ENCODE measurements at places on chromosomes 2 and 18.

DNA sequence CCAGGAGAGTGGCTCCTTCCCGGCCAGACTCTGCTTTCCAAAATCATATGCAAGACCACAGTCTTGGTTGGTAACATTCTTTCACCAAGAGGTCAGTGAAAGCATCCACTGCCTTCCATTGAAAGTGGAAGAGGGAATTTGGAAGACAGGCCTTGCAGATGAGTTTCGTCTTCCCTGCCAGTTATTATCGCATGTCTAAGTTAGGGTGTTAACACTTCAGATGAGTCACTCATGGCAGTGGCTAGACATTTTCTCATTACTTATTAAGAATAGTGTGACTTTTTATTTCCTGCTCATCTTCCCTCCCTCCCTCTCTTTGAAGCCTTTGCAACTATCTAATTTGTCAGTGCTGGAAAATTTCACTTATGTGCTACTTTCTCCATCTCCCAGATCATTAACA lies 102.9 kb upstream of the EPB41L3 start:
- no peak for DNase-seq

DNA sequence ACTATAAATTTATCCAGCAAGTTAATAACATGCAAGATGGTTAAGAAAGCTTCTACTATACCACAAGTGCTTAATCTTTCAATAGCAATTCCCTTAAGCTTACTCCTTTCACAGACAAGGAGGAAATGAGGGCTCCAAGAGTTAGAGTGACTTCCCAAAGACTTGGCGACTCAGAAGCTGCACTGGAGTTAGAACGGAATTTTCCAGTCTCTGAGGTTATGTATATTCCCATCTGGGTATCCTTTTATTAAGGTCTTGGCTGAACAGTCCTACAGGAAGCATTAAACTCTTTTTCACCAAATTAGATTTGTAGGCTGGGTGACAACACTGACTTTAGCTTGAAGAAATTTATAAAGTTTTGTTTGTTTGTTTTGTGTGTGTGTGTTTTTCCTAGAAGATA lies 256.9 kb upstream of the DPP10 start:
- DNase-seq = no peak

DNA sequence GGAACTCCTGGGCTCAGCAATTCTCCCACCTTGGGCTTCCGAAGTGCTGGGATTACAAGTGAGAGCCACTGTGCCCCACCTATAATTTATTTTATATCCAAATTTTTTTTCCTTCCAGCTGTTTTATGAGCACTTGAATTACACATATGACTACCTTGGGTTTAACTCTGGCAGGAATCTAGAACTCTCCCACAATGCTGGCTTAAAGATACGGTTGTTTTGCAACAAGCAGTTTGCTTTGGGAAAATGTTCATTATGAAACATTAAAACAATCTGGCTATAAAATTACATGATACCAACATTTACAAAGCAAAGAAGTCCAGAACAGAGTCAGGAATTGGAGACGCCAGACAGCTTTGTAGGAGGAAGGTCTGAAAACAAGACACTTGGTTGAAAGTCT lies 12.8 kb downstream of the CD302 start:
- DNase-seq = no peak

DNA sequence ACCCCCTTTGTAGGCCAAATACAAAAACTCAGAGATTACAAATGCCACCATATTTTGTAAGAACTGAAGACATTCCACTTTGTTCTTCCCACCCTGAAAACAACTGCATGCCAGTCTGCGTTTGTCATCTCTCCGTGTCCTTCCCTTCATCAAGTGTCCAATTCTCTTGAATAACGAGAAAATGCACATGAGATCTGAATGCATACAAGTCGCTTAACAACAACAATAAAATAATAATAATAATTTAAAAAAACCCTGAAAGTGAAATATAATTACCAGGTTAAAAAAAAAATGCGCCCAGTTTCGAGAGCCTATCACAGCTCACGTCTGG lies 2.0 kb upstream of the SETBP1 start:
- DNase-seq = no peak

GRCh38 chr2:131039908-131040660 lies 53.2 kb downstream of the FAM168B start:
- no peak for DNase-seq

- DNase-seq = no peak
These were observed 44.4 kb downstream of the ALPK2 start for GRCh38 chr18:58584200-58585127.

DNA sequence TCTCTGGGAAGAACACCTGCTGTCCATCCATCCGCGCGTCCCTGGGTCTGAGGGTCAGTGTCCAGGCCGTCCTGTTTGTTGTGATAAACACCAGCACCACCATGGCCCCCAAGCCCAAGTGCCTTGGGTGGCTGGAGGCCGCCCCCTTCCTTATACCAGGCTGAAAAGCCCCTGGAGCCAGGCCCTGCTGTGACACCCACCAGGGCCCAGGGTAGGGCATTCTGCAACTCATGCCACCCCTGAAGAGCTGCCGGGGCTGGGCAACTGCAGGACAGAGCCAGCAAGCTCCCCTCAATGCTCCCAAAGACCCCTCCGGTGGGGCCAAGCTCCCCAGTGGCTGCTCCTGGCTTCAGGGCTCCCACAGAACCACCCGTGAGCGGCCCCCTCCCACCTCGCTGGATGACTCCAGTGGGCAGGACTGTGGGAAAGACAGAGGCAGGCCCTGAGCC lies 31.9 kb upstream of the SNED1 start:
- DNase-seq = no peak

- DNase-seq = no peak
These were observed 156.4 kb downstream of the DCC start for GRCh38 chr18:52496426-52496825.

- peak; percentile 68 for DNase-seq
These were observed 8.9 kb downstream of the ZFP36L2 start for GRCh38 chr2:43217228-43218154.

DNA sequence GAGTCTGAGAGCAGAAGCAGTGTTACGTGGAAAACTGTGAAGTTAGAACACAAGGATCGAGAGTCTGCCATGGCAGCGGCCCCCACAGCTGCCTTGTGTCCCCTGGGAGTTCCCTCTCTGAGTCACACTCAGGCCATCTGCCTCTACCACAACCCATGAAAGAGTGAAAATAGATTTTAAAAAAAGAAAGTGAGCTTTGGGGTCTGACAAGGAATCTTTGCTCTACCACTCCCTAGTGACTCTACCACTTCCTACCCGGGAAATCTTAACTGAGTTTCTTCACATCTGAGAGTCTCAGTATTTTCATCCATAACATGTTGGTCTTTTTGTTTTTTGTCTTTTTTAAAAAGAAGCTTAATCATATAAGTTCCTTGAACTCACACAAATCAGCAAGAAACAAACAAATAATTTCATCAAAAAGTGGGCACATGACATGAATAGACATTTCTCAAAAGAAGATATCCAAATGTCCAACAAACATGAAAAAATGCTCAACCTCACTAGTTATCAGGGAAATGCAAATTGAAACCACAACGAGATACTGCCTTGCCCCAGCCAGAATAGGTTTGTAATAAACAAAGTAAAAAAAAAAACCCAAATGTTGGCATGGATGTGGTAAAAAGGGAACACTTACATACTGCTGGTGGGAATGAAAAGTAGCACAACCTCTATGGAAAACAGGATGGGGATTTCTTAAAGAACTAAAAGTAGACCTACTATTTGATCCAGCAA lies 2.4 kb upstream of the MSGN1 start:
- peak; percentile 80 for DNase-seq

DNA sequence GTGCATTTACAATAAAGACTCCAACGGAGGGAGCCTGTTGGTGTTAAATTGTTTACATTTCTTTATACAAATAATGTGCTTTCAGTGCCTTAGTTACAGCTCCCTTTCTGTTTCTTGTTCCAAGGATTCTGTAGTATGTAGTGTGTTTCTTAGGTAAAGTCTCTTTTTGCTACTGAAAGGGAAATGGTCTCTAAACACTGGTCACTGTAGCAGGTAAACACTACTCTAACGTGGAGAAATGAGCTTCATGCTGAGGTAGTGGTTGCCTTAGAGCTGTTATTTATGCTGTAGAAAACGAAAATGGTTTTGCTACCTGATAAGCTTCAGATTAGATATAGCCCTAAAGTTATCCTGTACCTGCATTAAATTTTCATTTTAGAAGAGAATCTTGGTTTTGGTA lies 163.6 kb downstream of the CAPN13 start:
- no peak for DNase-seq

DNA sequence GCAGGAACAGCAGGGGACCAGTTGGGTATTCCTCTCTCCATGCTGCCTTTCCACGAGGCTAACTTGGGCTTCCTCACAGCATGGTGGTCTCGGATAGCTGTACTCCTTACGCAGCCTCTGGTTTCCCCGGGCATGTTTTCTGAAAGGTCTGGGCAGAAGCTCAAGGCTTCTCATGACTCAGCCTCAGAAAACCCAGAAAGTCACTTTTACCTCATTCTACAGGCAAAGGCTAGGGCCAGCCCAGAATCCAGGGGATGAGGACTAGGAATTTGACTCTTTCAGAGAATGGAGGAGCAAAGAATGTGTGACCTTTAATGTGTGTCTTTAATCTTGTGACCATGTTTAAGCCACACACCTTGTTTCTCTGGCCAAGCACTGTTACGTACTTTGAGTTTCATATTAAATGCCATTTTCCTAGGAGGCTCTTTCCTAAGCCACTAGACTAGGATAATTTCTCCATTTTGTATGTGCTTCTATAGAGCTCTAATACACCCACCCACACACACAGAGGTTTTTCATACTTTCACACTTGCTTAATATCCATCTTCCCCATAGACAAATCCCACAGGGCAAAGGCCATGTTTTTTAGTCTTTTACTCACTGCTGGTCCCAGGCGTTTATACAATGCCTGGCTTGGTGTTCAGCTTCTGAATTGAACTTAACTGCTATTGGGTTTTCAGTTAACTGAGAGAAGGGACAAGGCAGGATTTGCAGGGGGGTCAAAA lies 77.3 kb downstream of the LONRF2 start:
- DNase-seq = no peak

DNA sequence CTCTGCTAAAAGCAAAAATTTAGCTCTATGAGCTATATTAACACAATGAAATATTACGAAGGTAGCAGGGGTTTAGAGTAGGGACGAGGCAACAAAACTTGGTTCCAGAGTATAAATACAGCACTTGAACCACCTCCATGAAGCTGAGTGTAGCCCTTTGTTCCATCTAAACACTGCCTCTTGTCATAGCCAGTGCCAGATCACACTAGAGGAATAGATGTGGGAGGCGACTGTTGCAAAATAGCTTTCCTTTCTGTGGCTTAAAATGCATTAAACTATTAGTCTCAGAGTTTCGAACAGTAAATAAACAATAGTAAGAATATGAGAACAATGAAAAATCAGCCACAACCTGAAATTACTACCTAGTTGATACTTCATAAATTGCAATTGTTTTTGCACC lies 29.8 kb downstream of the PIEZO2 start:
- no peak for DNase-seq

DNA sequence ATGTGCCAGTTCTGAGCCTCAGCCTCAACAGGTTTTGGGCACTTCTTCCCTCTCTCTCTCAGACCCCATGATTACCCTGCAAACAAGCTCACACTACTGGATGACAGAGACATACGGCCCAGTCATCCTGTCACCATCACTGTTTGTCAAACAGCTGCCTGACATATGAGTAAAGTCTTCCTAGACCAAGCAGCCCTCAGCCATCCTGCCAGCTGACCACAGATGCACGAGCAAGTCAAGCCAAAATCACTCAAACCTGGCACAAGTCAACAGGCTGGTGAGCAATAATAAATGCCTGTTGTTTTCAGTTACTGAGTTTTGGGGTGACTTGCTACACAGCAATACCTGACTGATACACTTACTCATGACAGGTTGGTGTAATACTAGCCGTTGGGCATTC lies 75.5 kb upstream of the KLF7 start:
- DNase-seq = peak; percentile 32

GRCh38 chr2:164764474-164764873 lies 77.1 kb downstream of the COBLL1 start:
- no peak for DNase-seq

DNA sequence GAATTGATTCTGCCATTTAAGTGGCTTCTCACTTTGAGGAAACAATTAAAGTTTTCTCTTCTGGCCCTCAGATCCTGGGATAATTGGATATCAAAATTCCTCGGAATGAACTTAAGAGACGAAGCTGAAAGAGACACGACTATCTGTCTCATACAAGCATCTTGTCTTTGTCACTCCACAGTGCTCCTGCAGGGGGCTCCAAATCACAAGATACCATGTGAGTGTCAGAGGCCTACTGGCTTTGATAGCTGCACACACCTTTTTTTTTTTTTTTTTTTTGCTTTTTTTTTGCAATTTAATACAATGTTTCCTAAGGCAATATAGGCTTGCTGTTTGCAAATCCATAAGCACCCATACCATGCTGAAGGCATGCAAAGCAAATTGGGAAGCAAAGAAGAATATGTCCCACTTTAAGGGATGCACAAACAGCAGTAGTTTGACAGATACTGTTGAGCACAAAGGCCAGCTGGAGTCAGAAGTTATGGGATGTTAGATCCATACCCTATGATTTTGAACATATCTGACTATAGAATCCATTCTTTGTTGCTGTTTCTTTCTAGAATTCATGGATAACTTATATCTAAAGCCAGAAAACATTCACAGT lies 109.0 kb upstream of the CBLN2 start:
- DNase-seq = peak; percentile 59

- no peak for DNase-seq
These were observed 119.9 kb upstream of the HS6ST1 start for GRCh38 chr2:128438586-128438985.

DNA sequence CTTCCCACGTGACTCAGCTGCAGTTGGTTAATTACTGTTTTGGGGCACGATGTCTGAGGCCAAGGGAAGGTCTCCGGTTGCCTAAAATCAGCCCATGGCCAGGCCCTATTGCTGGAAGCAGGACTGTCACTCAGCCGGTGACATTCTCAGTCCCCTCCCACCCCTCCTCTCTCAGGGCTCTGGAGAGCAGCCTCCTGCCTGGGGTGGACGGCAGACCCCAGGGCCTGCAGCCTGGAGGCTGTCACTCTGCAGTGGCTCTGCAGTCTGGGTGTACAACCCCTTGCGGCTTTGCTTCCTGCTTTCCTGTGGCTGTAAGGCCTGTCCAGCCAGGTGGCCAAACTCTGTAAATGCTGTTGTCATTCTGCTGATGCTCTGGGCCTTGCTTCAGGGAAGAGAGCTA lies 32.8 kb downstream of the ZBTB7C start:
- DNase-seq = no peak

GRCh38 chr2:105278654-105279053 lies 37.1 kb downstream of the GPR45 start:
- no peak for DNase-seq

DNA sequence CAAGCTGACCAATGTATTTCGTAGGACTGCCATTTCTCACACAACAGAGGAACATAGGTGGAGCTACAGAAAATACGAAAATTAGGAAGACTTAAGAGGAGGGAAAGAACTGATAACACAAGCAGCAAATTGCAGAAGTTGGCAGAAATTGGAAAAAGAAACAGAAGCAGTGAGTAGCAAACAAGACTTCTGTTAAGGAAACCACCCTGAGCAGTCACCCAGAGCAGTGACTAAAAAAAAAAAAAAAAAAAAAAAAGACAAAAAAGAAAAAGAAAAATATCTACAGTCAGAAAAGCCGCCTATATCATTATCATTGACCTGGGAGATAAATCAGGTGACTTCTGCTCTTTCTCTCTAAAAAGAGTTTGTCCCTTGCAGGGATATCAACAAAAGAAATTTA lies 21.4 kb downstream of the STK17B start:
- peak; percentile 48 for DNase-seq

GRCh38 chr2:153939124-153939796 lies 67.5 kb downstream of the GALNT13 start:
- no peak for DNase-seq
